ENCODE measurements at places on chromosomes 5 and 9. TPM values are rescaled to one million over a fixed set of nuclear protein-coding genes. Genes with fewer than 3 reads are reported as not detected.

The PCDHGC3 gene
- total RNA-seq, result not detected

The IL7R gene
- 163 TPM for total RNA-seq

The PCDHGA5 gene
- not detected for total RNA-seq

The CD274 gene
- 32.4 TPM for total RNA-seq

The HTR4 gene
- not detected for total RNA-seq

The NTRK2 gene
- 0.45 TPM for total RNA-seq

The ADGRD2 gene
- total RNA-seq, result not detected

The PCDHB13 gene
- total RNA-seq, result not detected

The UGT3A2 gene
- not detected for total RNA-seq

The PGM5 gene
- not detected for total RNA-seq

The IFNK gene
- not detected for total RNA-seq

Measured in activated CD4-positive, alpha-beta memory T cell treated with anti-CD3 and anti-CD28 coated beads for 36 hours (primary cell).